Left ventricle myocardium superior (tissue), 1 donor: ENCODE measurements at places on chromosomes 13 and 19.
A peak's percentile ranks its signal among the peaks of the same experiment; 100 is the strongest.

- DNase-seq: no peak
These were observed 766.1 kb upstream of the GPC6 start for GRCh38 chr13:92460479-92460878.

GRCh38 chr19:50239921-50240590 is 36.6 kb downstream of the MYH14 start:
- DNase-seq: no peak

DNA sequence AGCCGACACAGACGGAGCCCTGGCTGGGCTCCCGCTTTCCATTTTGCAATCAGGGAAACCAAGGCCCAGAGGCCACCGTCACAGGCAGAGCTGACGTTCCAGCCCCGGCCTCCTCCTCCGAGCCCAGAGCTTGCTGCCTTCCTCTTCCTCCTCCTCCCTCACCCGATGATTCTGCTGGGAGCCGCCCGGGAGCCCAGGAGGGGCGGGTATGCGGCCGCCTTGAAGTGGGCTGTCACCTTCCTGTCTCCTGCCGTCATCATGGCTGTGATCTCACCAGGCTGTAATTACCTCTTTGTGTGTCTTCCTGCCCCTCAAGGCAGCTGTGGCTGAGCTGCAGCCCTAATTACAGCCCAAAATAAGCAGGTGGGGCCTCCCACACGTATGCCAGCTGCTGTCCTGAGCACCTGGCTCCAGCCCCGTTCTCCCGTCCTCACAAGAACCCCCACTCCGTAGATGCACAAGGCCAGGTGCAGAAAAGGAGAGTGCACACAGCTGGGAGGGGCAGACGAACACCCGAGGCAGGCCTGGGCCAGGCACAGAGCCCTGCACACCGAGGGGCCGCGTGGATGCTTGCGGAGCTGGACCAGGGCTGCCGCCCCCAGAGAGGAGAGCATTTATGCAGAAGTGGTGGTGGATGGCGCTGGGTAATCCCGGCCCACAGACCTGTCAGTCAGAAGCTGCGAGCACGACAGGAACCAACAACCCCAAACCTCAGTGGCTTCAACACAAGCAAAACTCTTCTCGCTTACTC is 4.0 kb downstream of the TPGS1 start:
- no peak for DNase-seq

- DNase-seq: no peak
These were observed at the start of gene KISS1R for GRCh38 chr19:917323-918151. Gene KISS1R (plus strand): TSS chr19:917333. CDS start chr19:917503, 170 bp downstream.

- no peak for DNase-seq
These were observed 42.1 kb upstream of the EBPL start for GRCh38 chr13:49733181-49733951.

GRCh38 chr13:100506600-100507422 is 81.8 kb downstream of the GGACT start:
- DNase-seq: no peak

GRCh38 chr19:43562698-43563241 is 12.6 kb downstream of the XRCC1 start:
- DNase-seq: peak; percentile 90

GRCh38 chr13:63299866-63300394 is 1884.3 kb upstream of the PCDH20 start:
- DNase-seq: no peak

DNA sequence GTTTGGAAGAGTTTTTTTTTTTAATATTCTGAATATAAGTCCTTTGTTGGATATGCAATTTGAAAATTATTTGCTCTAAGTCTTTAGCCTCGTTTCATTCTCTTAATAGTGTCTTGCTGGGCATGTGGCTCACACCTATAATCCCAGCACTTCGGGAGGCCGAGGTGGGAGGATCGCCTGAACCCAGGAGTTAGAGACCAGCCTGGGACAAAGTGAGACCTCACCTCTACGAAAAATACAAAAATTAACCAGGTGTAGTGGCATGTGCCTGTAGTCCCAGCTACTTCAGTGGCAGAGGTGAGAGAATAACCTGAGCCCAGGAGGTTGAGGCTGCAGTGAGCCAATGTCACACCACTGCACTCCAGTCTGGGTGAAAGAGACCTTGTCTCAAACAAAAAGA is 87.3 kb upstream of the UBAC2 start:
- DNase-seq: no peak

- DNase-seq: no peak
These were observed 57.1 kb downstream of the KL start for GRCh38 chr13:33073338-33073737.

DNA sequence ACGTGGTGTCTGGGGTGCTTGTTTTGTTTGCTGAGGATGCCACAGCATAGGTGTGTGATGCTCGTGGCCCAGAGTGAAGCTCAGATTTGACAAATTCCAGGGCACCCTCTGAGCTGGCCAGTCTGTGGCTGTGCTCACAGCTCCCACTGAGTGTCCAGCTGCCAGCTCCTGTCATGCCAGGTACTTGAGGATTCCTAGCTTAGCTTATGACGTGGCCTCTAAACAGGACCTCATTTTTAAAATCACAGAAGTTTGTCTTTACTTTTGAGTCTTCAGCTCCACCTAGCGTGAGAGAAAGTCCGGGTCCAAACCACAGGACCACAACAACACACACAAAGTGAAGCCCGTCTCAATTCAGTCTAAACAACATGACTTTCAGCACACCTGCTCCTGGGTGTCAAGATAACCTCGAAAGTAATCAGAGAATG is 117.3 kb downstream of the RAB20 start:
- no peak for DNase-seq
